ENCODE measurements at places on chromosomes 5 and 9.

GRCh38 chr9:70439991-70440706, 25.7 kb upstream of the KLF9 start:
- no peak for DNase-seq

GRCh38 chr9:78001946-78002731, 29.5 kb downstream of the GNAQ start:
- DNase-seq: no peak

DNA sequence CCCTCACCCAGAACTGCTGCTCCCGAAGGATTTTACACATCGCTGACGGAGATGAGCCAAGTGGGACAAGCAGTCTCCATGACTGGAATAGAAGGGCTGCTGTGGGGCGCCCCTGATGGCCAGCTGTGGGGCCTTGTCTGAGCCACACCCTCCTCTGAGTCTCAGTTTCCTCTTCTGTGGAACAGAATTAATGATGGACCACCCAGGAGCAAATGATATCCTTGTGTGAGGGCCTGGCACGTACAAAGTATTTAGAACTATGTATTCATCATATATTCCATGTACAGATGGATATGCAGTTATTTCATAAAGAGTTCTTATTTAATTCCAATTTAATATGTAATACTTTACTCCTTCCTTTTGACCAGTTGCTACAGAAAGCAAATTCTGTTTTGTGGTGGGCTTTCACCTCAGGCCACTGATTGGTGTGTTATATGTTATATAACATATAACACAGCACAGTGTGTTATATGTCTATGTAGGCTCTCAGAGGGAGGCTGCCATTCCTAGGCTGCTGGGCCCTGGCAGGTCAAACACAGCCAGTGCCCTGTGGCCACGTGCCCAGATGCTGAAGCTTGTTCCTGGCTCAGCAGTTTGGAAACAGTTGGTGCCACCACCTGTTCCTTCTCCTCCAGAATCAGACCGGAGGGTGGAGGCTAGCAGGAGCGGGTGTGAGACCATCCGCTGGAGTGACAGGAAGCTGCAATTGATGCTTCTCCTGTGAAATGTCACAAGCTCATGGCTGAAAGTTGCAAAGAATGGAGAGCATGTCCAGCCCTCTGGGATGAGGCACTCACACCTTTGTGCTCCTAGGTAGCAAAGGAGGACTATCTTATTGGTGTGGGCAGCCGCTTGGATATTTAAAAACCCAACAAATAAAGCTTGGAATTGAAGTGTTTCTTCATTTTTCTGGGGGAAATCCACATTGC, 4.4 kb upstream of the FGD3 start:
- no peak for DNase-seq

DNA sequence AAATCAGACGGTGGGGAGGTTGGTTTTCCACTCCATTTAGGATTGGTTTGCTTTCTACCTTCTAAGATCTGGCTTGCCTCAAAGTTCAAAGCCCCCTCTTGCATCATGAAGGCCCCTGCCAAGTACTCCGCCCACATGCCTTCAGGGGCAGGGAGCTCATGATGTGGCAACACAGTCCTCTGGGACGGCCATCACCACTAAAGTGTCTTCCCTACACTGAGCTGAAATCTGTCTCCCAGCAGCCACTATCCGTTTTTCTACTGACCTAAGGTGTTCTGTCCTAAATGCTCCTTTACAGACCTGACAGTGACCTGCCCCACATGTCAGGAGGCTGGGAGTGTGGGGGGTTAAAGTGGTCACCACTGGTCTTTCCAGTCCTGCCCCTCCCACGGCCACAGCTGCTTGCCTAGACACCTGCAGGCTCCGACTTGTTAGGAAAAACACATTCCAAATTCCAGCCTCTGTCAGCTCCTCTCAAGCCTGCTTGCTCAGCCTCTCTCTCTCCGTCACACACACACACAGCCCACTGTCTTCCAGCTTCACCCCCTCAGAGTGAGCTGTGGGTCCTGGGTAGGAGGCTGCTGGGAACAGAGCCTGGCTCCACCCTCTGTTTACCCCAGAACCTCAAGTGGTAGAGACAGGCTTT, 44.9 kb downstream of the SHB start:
- no peak for DNase-seq

- DNase-seq: no peak
Observed at GRCh38 chr5:72302171-72302570, 17.9 kb downstream of the MRPS27 start.

- DNase-seq: no peak
Observed at GRCh38 chr9:126947529-126947928, 32.9 kb downstream of the RALGPS1 start.

DNA sequence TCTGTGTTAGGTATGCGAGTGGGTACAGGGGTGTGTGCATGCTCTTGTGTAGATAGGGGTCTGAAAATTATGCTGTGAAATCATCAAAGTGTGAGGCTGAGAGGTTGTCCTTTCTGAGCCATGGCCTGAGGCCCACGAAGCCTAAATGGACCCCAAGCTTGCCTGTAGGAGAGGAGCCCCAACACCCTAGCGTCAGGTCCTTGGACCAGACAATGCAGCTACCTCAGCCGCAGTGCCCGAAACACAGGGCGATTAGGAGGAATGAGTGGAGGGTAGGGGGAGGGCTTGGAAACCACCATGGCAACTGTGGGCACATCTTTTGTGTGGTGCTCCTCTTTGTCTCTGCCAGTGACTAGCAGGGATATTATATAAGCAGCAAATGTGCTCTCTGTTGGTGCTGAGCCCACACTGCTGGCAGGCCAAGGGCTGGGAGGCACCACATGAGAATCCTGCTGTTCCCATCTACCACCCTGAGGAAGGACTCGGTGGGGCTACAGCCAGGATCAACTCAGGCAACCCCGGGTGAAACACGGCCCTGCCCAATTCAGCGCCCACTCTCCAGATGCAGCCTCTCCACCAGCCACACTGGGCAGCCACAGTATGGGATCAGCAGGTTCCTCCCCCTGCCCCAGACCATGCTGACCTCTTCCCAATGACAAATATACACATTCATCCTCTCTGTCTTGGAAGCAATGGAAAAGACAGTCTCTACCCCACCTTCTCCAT, 84.6 kb upstream of the FSTL4 start:
- DNase-seq: no peak

- peak; percentile 59 for DNase-seq
Observed at GRCh38 chr9:131590907-131591844, 45.9 kb downstream of the PRRT1B start.

Data from KG1 (cell line).